PC-9 (cell line): ENCODE measurements at places on chromosomes 1 and 21.

GRCh38 chr21:44929799-44930542 lies 9.3 kb upstream of the ITGB2 start:
- no peak for DNase-seq

DNA sequence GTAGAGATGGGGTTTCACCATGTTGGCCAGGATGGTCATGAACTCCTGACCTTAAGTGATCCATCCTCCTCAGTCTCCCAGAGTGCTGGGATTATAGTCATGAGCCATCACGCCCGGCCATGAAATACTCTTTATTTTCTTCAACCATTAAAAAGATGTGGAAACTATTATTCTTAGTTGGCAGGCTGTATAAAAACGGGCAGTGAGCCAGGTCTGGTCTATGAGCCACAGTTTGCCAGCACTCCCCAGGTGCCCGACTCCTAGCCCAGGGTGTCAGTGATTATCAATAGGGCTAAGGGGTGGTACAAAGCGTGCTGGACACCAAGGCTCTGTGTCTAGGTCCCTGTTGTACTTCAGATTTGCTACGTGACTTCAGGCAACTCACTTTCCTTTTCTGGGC lies 3.7 kb upstream of the TMEM61 start:
- no peak for DNase-seq

GRCh38 chr21:23968008-23968407 lies 1639.3 kb downstream of the MRPL39 start:
- no peak for DNase-seq

GRCh38 chr1:147891088-147891487 lies 11.5 kb upstream of the GJA8 start:
- DNase-seq: no peak

DNA sequence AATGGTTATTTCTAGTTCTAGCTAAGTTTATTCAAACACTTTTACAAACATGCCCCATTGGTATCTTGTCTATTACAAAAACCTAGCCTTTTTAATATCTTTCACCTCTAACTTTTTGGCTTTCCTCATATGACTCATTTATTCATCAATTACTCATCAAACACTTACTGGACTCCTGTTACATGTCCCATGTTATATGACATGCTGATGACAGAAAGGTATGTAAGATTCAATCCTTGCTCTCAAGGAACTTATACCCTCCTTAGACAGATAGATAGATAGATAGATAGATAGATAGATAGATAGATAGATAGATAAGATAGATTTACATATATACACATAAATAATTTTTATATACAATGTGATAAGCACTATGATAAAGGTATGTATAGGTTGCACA lies 33.9 kb upstream of the INSL5 start:
- no peak for DNase-seq

GRCh38 chr1:200875416-200875815 lies 2.6 kb downstream of the GPR25 start:
- DNase-seq: no peak

GRCh38 chr1:219542828-219543518 lies 69.9 kb downstream of the ZC3H11B start:
- no peak for DNase-seq

- no peak for DNase-seq
Measured at GRCh38 chr1:198472119-198472518, 68.4 kb downstream of the ATP6V1G3 start.
